Vein endothelial cell (primary cell): ENCODE measurements at places on chromosomes 4 and X. TPM values are rescaled to one million over a fixed set of nuclear protein-coding genes. Genes with fewer than 3 reads are reported as not detected.

The SUPT20HL2 gene
- total RNA-seq, result not detected in 2 replicates

The CYP2U1 gene
- 5.3 and 6.5 TPM in 2 replicates for total RNA-seq

The RIPPLY1 gene
- not detected in 2 replicates for total RNA-seq

The LIMCH1 gene
- total RNA-seq, result 31.0 and 53.1 TPM in 2 replicates
